GM13976 (cell line): ENCODE measurements at places on chromosomes 5 and 9.
A peak's percentile ranks its signal among the peaks of the same experiment; 100 is the strongest.

DNA sequence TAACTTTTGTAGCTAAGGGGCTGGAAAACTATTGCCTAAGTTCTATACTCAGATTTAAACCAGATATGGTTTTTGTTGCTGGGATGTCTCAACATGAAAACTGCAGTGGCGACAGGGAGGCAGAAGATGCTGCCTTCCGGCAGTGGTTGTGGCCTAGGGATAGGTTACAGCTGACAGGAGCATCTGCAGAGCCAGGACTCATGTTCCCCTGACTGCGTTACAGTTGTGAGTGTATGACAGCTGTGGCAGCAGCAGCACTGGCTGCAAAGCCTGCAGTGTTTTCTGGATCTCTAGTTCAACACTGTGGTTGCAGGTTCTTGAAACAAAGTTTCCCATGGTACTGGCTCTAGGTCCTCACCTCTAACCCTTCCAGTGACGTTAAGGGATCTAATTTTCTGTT, 498.8 kb upstream of the CDH18 start:
- DNase-seq: no peak

- no peak for DNase-seq
These were observed 47.6 kb downstream of the JAKMIP2 start for GRCh38 chr5:147734894-147735293.

- DNase-seq: no peak
These were observed 201.7 kb upstream of the TARS1 start for GRCh38 chr5:33238826-33239695.

GRCh38 chr5:39177631-39177964, 41.8 kb downstream of the FYB1 start:
- DNase-seq: no peak

- no peak for DNase-seq
These were observed 53.7 kb downstream of the GOLM1 start for GRCh38 chr9:86045654-86046053.

DNA sequence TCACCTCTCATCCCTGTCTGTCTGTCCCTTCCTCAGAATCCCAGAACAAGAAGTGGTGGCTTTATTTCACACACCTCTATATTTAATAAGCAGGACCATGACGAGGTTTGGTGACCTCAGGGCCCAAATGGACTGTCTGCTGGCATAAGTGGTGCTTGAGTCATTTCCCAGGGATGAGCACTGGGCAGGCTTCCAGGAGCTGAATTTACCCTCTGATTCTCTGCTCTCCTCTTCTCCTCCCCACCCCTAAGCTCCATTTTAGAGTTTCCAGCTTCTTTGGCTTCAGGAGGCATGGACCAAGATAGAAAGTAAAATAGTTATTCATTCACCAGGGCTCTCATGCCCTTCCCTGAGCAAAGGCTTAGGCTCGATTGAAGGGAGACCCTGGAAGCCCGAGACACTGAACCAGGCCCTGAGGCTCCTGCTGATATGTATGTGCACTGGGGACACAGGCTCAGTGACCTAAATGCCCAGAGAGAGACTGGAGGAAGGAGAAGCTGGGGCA, 69.1 kb downstream of the PPARGC1B start:
- DNase-seq: no peak

GRCh38 chr5:87229780-87230179, 37.9 kb upstream of the RASA1 start:
- DNase-seq: no peak

DNA sequence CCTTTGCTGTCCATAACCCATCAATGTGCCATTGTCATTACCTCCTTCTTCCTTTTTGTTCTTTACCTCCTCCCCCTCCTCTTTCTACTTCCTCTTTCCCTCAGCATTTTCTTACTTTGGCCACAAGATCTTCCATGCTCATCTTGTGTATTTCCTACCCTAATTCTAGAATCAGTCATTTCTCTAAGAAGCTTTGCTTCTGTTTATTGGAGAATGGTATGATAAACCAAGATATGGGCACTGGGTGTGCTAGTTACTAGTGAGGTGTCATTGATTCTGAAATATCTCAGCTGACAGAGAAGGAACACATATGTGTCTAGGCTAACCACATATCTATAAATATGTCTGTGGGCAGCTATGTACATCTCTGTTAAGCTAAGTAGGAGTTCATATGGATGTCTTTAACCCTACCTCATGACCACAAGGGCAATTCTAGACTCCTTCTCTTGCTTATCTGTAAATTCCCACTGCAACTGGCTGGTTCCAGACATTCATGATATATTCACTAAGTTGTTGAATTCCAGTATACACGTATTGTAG, 2051.3 kb upstream of the CDH9 start:
- peak; percentile 5 for DNase-seq

GRCh38 chr9:85658716-85659115, 83.0 kb downstream of the AGTPBP1 start:
- no peak for DNase-seq

- no peak for DNase-seq
These were observed 1.2 kb upstream of the RABGAP1 start for GRCh38 chr9:122939601-122940000.

DNA sequence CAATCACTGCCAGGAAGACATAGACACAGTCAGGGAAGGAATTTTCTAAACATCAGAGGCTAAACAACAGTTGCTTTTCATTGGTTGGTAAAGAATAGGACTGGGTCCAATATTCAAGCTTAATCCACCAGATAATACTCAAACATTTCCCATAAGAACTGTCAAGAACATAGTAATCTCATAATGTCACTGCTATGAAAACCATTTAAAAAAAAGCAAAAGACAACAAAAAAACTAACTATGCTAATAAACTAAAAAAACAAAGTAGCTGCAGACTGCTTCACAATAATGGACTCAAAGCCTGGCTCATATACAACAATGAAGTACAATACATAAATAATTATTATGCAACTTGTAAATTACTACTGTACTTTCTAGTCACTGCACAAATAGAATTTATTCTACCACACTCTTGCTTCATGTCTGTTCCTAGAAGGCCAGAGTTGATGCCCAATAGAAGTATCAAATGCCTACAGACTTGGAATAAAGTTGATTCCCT, 148.7 kb downstream of the MLLT3 start:
- no peak for DNase-seq

GRCh38 chr5:174410716-174411478, 313.5 kb upstream of the MSX2 start:
- DNase-seq: no peak
